Activated T-helper 1 cell treated with Interleukin-2 at 50 U/mL for 16 hours (primary cell): ENCODE measurements at places on chromosomes 12 and 14.

DNA sequence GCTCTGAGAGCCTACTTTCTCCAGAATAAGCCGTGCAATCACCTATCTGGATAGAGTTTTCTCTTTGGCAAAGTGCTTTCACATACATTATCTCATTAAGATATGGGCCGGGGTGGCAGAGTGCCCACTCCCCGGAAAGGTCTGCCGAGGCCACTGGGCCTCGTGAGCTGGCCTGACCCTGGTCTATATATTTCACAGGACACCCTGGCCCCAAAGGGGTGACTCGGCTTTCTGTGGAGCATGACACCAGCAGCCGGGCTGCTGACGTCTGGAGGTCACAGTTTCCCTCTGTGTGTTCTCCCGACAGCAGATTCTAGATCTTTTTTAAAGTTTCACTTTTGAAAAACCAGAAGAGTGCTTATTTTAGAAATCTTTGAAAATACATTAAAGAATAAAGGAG lies 27.9 kb upstream of the ATP2A2 start:
- no peak for DNase-seq

DNA sequence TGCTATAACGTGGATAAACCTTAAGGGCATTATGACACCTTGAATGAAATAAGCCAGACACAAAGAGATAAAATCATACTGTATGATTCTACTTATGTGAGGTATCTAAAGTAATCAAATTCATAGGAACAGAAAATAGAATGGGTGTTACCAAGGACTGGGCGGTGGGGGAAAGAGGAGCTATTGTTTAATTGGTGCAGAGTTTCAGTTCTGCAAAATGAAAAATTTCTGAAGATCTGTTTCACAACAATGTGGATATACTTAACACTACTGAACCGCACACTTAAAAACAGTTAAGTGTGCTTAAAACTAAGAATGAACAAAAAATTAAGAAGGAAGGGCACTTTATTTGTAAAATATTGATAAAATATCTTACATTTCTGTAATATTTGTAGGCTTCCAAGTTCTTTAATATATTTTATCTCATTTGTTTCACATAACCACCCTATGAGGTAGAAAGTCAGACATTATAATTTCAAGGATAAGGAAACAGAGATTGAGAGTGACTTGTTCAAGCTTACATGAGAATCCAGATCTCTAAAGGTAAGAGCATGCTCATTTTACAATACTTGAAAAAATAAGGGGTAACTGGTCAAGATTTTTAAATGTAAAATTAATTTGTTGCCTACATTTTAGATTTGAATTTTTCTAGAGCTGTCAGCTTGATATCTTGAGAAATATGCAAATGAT lies 14.9 kb downstream of the LTA4H start:
- no peak for DNase-seq

DNA sequence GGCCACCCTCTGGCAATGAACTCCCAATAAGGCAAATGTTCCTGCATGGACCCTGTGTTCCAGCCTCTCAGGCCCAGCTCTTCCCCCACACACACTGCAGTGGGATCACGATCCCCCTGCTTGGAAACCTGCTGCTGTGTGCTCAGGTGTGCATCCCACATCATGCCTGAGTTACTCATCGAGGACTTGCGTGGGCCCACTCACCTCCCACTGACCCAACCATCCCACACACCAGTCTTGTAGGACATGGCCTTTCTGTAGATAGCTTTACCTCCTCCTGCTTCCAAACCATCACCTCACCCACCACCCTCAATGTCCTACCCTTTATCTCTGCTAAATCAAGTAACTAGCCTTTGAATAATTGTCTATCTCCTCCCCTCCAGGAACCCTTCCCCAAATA lies 24.6 kb downstream of the NPC2 start:
- DNase-seq = no peak

GRCh38 chr14:24280797-24281460 lies 9.5 kb upstream of the RABGGTA start:
- DNase-seq = no peak

GRCh38 chr12:69732088-69732487 lies 6.6 kb upstream of the RAB3IP start:
- DNase-seq = no peak

GRCh38 chr14:102080183-102081080 lies 6.4 kb downstream of the HSP90AA1 start:
- no peak for DNase-seq

- no peak for DNase-seq
Measured at GRCh38 chr12:48000878-48001504, 3.3 kb downstream of the COL2A1 start.

- no peak for DNase-seq
Measured at GRCh38 chr12:47846294-47846996, 26.7 kb upstream of the HDAC7 start.

DNA sequence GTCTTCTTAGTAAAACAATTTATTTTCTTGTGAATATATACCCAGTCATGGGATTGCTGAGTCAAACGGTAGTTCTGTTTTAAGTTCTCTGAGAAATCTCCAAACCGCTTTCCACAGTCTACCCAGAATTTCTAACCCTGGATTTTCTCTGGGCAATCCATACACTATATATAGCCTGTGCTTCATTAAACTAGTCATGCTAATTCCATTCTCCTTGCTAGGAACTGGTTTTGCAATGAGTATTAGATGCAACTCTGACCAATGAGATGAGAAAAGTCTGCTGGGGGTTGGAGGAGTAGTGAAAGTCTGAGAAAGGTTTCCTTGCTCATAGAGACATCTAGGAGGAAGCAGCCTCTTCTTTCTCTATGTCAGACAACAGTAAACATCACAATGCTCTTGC lies 196.1 kb upstream of the CDKN3 start:
- no peak for DNase-seq

DNA sequence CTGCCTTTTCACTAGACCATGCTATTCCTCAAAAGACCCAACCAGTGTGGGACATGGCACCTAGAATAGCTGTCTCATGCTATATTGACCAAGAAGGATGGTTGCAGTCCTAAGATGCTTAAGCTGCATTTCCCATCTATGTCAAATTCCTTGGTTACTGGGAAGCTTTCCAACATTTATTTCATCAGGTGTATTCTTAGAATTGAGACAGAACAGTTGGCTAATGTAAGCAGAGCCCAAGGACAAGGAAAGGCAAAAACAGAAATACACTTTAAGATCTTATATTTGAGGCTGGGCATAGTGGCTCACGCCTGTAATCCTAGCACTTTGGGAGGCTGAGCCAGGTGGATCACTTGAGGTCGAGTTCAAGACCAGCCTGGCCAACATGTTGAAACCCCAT lies 24.7 kb downstream of the ARG2 start:
- DNase-seq = no peak

- no peak for DNase-seq
Measured at GRCh38 chr14:70665448-70666360, 24.0 kb downstream of the TTC9 start.

DNA sequence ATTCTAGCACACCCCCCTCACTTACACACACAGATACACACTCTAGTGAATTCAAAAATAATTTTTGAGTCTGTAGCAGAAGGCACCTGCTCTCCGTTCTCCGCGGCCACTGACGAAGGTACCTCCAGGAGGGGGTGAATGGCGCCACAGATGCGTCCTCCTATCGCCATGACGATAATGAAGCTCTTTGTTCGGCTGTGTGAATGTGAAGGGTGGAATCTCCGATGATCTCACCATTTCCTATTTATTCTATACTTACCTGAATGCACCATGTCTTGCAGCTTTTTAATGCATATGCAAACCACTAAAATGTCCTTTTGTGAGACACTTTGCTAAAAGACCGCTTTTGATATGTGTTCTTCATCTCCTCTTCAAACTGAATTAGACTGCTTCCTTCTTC lies 162.7 kb downstream of the EGLN3 start:
- no peak for DNase-seq

GRCh38 chr14:99729991-99730875 lies 46.1 kb downstream of the CYP46A1 start:
- peak; percentile 46 for DNase-seq
